Common myeloid progenitor, CD34-positive (primary cell): ENCODE measurements at places on chromosomes 11 and 22.

GRCh38 chr22:30190574-30190973, 56.0 kb downstream of the LIF start:
- H3K4me3 ChIP-seq, result no peak overlapping the region
- H3K36me3 ChIP-seq, result no peaks in the 10 kb centered on the region
- no peak for DNase-seq
- H3K27me3 ChIP-seq, result no peaks in the 10 kb centered on the region
- H3K4me1 ChIP-seq, result peaks cover 71% of the 10 kb centered on the region

DNA sequence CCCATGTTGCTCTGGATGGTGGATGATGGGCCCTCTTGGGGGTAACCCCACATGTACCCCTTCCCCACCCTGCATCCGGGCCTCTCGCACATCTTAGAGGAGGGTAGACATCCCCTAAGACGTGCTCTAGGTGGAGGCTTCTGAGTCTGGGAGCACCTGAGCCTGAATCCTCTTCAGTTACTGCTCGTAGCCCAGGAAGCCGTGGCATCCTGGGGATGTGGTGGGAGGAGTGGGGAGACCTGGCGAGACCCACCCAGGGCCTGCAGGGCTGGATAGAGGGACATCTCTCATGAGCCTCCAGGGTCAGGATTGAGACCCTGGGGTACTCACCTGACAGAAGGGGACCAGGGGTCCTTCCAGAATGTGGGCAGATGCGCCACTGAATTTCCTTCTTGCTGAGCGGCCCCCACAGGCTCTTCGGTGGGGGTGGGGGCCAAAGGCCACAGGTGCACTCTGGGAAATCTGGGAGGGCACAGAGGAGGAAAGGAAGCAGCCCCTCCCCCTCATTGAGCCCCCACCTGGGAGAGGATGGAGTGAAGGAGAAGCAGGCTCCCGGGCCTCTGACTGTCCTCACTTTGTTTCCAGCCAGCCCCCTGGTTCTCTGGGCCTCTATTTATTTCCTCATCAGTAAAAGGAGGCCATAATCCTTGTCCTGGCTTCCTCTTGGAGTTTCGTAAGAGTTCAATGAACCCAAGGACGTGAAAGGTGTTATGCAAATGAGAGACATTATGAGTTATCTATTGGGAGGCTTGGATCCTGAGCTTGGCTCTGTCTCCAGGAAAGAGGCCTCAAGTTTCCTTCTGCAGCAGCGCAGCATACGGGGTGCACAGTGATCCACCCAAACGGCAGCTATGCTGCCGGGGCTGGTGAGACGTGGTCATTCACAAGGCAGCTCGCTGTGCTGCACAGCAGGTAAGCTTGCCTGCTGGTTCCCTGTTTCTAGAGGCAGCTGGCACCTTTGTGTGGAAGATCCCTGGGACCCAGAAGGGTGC, 31.2 kb downstream of the KCNJ4 start:
- DNase-seq, result no peak
- H3K27me3 ChIP-seq, result no peaks in the 10 kb centered on the region
- H3K4me3 ChIP-seq, result no peak overlapping the region
- no peak overlapping the region for H3K27ac ChIP-seq

GRCh38 chr11:105357146-105357545, 217.6 kb upstream of the CARD18 start:
- no peak overlapping the region for H3K27ac ChIP-seq
- H3K4me3 ChIP-seq, result no peak overlapping the region
- no peaks in the 10 kb centered on the region for H3K27me3 ChIP-seq

GRCh38 chr11:86064220-86064803, 4.6 kb downstream of the PICALM start:
- H3K4me3 ChIP-seq, result no peak overlapping the region
- H3K4me1 ChIP-seq, result peaks cover 56% of the 10 kb centered on the region
- no peaks in the 10 kb centered on the region for H3K27me3 ChIP-seq
- no peaks in the 10 kb centered on the region for H3K36me3 ChIP-seq

GRCh38 chr11:62456630-62457029, 37.8 kb downstream of the SCGB1A1 start:
- no peak for DNase-seq
- H3K36me3 ChIP-seq, result no peaks in the 10 kb centered on the region
- H3K4me1 ChIP-seq, result peaks cover 6% of the 10 kb centered on the region
- no peaks in the 10 kb centered on the region for H3K27me3 ChIP-seq
- H3K4me3 ChIP-seq, result no peak overlapping the region

- H3K4me1 ChIP-seq, result no peaks in the 10 kb centered on the region
- no peaks in the 10 kb centered on the region for H3K36me3 ChIP-seq
- H3K27ac ChIP-seq, result no peak overlapping the region
- H3K27me3 ChIP-seq, result peaks cover 57% of the 10 kb centered on the region
Observed at GRCh38 chr11:107598225-107599139, 7.5 kb downstream of the ELMOD1 start.

DNA sequence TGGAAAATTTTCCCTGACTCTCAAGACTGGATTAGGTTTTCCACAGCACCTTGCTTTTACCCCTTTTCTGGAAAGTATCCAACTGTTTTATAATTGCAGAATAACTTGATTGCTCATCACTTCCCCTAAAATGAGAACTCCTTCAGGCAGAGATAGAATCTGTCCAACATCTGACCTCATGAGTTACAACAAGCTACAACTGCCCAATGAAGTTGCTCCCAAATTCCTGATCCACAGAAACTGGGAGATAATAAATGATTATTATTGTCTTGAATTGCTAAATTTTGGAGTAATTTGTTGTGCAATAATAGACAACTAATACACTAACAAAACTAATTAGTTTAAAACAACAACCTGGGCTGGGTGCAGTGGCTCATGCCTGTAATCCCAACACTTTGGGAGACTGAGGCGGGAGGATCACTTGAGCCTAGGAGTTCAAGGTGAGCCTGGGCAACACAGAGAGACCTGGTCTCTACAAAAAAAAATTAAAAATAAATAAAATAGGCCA, 10.0 kb upstream of the CCDC83 start:
- H3K27ac ChIP-seq, result no peak overlapping the region
- no peak overlapping the region for H3K4me3 ChIP-seq
- no peaks in the 10 kb centered on the region for H3K36me3 ChIP-seq
- H3K4me1 ChIP-seq, result no peaks in the 10 kb centered on the region
- DNase-seq, result no peak

DNA sequence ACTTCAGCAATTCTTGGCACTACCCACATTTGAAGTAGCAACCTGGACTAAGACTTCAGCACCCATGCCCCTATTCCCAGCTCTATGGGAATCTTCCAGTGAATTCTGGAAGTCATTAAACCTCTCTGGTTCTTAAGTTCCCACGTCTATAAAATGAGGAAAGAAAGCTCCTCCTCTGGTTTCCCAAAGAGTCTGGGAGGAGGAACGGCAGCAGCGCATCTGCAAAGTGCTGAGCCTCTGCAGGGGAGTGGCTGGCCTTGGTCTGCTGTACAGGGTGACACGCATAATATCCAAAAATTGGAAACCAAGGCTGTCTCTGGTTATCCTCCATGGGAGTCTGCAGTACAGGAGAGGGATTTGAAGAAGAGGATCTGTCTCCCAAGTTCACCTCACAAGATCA, 73.6 kb upstream of the TP53I11 start:
- no peak overlapping the region for H3K27ac ChIP-seq
- no peaks in the 10 kb centered on the region for H3K36me3 ChIP-seq
- H3K4me3 ChIP-seq, result no peak overlapping the region
- DNase-seq, result no peak
- H3K4me1 ChIP-seq, result peaks cover 45% of the 10 kb centered on the region
- H3K27me3 ChIP-seq, result no peaks in the 10 kb centered on the region

GRCh38 chr11:33887886-33888285, 4.0 kb downstream of the LMO2 start:
- peaks cover 77% of the 10 kb centered on the region for H3K4me1 ChIP-seq
- no peak for DNase-seq
- H3K36me3 ChIP-seq, result peaks cover 2% of the 10 kb centered on the region
- H3K4me3 ChIP-seq, result no peak overlapping the region
- H3K27me3 ChIP-seq, result no peaks in the 10 kb centered on the region

- DNase-seq, result no peak
- no peak overlapping the region for H3K4me3 ChIP-seq
- H3K36me3 ChIP-seq, result no peaks in the 10 kb centered on the region
- H3K27me3 ChIP-seq, result no peaks in the 10 kb centered on the region
Observed at GRCh38 chr11:104619751-104620150, 278.5 kb downstream of the CASP12 start.

DNA sequence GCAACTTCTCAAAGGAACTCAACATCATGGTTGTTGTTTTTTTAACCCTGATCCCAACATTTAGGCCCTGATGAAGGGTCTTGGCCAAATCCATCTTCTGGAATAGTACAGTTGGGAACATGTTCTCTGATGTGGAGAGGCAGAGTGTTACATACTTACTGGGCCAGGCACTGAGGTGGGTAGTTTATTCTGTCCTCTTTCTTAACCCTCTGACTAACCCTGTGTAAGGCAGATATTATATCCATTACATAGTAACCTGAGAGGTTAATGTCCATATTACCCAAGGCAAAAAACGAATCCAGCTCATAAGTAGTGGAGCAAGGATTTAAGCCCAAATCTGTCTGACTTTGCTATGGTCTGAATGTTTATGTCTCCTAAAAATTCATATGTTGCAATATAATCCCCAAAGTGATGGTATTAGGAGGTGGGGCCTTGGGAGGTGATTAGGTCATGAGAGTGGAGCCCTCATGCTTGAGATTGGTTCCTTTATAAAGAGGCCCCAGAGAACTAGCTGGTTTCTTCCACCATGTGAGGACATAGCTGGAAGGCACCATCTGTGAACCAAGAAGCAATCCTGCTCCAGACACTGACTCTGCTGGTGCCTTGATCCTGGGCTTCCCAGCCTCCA, 16.3 kb downstream of the PPFIBP2 start:
- no peak for DNase-seq
- no peaks in the 10 kb centered on the region for H3K4me1 ChIP-seq
- no peak overlapping the region for H3K4me3 ChIP-seq
- peaks cover 6% of the 10 kb centered on the region for H3K27me3 ChIP-seq

GRCh38 chr22:37559521-37559900, 769 bp upstream of the CDC42EP1 start:
- no peaks in the 10 kb centered on the region for H3K4me1 ChIP-seq
- H3K27me3 ChIP-seq, result peaks cover 26% of the 10 kb centered on the region
- no peak overlapping the region for H3K4me3 ChIP-seq
- H3K36me3 ChIP-seq, result no peaks in the 10 kb centered on the region
- no peak overlapping the region for H3K27ac ChIP-seq
- DNase-seq, result no peak

DNA sequence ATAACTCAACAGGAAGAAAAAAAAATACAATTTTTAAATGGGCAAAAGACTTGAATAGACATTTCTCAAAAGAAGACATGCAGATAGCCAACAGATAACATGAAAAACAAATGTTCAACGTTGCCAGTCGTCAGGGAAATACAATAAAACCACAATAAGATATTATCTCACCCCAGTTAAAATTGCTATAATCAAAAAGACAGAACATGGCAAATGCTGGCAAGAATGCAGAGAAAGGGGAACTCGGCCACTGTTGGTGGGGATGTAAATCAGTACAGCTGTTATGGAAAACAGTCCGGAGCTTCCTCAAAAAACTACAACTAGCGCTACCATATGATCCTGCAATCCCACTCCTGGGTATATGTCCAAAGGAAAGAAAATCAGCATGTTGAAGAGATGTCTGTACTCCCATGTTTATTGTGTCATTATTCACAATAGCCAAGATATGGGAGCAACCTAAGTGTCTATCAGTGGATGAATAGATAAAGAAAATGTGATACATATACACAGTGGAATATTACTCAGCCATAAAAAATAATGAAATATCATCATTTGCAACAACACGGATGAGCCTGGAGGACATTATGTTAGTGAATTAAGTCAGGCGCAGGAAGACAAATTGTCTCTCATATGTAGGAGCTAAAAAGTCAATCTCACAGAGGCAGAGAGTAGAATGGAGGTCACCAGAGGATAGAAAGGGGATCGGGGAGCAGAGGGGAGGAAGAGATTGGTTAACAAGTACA, 12.2 kb upstream of the CYTH4 start:
- DNase-seq, result peak; percentile 89
- H3K27ac ChIP-seq, result no peak overlapping the region
- no peaks in the 10 kb centered on the region for H3K27me3 ChIP-seq

GRCh38 chr11:74493791-74494630, 487 bp upstream of the LIPT2 start:
- no peak for DNase-seq
- H3K4me3 ChIP-seq, result peak overlapping the region; percentile 71
- no peaks in the 10 kb centered on the region for H3K36me3 ChIP-seq
- no peaks in the 10 kb centered on the region for H3K27me3 ChIP-seq
- H3K27ac ChIP-seq, result peak overlapping the region; percentile 80

DNA sequence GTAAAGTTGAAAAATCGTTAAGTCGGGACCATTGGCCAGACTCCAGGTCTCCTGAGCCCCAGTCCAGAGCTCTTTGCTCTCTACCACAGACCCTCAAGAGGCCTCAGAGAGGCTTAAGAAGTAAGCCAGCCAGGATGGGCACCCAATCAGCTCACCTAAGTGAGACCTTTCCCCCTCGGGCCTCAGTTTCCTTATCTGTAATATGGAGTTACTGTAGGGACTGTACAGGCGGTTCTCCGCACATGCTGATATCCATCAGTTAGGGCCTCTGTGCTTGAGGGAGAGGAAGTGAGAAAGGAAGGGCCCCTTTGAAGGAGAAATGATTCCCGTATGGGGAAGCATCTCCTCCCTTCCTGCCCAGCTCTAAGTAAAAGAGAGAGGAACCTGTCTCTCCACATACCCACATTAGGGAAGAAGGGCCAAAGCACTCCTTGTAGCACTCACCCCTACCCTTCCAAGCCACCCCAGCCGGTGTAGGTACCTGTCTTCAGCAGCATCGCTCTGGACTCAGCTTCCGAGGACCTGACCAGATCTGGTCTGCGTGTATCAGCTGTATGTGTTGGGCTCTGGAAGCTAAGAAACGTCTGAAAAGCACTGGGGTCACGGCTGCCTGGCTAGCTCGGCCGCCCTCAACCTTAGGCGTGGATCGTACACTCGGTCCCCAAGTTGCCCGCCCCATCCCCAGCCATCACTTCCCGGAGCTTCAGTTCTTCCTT, 653 bp downstream of the NAGA start:
- peaks cover 38% of the 10 kb centered on the region for H3K36me3 ChIP-seq
- no peaks in the 10 kb centered on the region for H3K27me3 ChIP-seq
- DNase-seq, result no peak
- H3K4me3 ChIP-seq, result peak overlapping the region; percentile 20
- H3K4me1 ChIP-seq, result peaks cover 37% of the 10 kb centered on the region

GRCh38 chr11:128374026-128374425, 213.3 kb downstream of the ETS1 start:
- no peak for DNase-seq
- no peaks in the 10 kb centered on the region for H3K36me3 ChIP-seq
- H3K4me3 ChIP-seq, result no peak overlapping the region
- H3K27me3 ChIP-seq, result no peaks in the 10 kb centered on the region
- no peak overlapping the region for H3K27ac ChIP-seq
- H3K4me1 ChIP-seq, result peaks cover 12% of the 10 kb centered on the region
